Stimulated activated CD4-positive, alpha-beta T cell treated with anti-CD3 and anti-CD28 coated beads, Interleukin-12 subunit alpha, Interleukin-12 subunit beta, amount 100 ng/mL, for 4 hours (primary cell): ENCODE measurements at places on chromosomes 11 and 22.

GRCh38 chr22:41914611-41915034, 251 bp downstream of the SHISA8 start:
- no peak for DNase-seq

- DNase-seq = no peak
These were observed 2.5 kb upstream of the DNAL4 start for GRCh38 chr22:38796262-38796957.

GRCh38 chr11:33412241-33412640, 155.1 kb downstream of the HIPK3 start:
- DNase-seq = no peak

DNA sequence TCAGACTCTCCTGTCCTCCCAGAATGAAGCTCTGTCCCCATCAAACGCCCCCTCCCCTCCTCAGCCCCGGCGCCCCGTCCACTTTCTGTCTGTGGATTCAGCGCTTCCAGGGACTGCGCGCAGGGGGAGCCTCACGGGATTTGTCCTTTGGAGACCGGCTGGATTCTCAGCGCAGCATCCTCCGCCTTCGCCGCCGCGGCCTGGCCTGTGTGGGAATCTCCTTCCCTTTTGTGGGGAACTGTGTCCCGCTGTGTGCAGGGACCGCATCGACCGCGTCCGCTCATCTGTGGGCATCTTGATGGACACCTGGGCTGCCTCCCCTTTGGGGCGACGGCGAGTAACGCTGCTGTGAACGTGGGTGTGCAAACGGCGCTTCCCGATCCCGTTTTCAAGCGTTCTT, 1.1 kb upstream of the SCT start:
- no peak for DNase-seq

- no peak for DNase-seq
These were observed 22.2 kb upstream of the FGF19 start for GRCh38 chr11:69726019-69726418.

DNA sequence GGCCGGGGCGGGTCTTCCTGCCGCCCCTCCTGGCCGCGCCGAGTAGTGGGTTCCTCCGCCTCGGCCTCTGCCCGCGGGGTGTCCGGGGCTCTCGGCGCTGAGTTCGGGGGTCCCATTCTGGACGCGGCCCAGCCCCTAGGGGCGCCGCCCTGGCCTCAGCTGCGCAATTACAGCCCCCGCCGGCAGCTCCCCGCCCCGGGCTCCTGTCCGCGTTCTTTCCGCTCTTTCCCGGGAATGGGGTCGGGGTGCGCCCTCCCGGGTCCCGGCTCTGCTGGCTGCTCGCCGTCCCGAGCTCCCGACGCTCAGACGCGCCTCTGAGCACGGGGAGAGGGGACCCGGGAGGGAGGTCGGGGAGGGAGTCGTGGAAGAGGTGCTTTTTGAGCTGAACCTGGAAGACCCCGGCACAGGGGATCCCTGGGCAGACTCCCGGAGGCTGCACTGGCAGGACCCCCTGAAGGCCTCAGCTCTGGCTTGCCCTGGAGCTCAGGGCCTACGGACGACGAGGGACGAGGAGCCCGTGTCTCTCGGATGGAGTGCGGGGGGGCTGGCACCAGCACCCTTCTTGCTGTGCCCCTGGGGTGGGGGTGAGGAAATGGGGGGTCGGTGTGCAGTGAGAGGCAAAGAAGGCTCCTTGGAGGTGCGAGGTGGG, 558 bp downstream of the TSPAN4 start:
- no peak for DNase-seq

GRCh38 chr22:39317775-39318506, 1.5 kb downstream of the RPL3 start:
- no peak for DNase-seq

- no peak for DNase-seq
These were observed 49.9 kb downstream of the BIRC2 start for GRCh38 chr11:102396708-102397563.

DNA sequence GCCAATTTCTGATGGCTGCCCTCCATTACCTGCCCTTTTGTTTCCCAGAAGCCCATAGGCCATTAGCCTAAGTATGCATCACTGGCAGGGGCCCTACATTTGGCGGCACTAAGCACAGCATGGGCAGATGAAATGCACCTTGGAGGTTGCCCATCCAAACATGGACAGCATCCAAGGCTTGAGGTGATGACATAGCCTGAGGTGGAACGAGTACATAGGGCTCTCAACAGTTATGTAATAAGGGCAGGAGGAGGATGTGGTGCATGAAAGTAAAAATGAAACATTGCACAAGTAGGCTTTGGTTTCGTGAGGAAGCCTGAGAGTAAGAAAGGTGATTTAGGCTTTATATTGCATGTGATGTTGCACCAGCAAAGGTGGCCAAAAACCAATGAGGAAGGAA, 148.1 kb downstream of the FAM76B start:
- no peak for DNase-seq

- no peak for DNase-seq
These were observed 265.2 kb downstream of the KCNA4 start for GRCh38 chr11:29751618-29752017.

GRCh38 chr11:73866586-73866996, 10.1 kb downstream of the COA4 start:
- no peak for DNase-seq

DNA sequence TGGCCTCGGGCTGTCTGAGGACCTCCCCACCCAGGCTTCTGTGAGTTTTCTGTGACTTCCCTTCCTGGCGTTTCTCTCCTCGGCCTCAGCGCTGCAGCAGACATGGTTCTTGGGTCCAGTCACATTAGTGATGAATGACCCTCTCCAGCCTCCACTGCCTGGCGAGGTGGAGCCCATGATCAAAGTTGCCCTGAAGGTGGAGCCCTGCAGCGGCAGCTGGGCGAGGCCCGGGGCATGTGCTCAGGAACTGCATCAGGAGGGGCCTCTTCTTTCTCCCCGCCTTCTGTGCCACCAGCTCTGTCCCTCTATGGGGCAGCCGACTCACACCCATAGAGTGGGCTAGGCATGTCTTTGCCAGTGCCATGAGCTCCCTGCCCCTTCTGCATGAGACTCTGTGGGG, 1079.7 kb downstream of the TBC1D22A start:
- DNase-seq = no peak

DNA sequence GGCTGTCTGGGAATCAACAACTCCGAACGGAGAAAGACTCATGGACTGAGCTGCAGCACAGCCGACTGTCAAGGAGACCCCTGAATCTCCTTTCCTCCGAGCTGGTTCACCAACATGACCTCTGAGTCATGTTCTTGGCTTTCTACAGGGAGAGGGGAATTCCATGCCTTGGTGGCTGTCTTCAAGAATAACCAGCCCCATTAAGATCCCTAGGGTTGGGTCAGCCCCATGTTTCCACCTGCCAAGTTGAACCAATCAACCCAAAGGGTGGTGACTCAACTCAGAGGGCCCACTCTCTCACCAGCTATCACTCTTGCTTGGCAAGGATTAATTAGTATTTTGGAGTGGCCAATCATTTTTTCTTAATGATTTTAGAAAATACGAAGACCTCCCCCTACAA, 28.3 kb upstream of the IGSF22 start:
- DNase-seq = no peak

- DNase-seq = no peak
These were observed 6.0 kb upstream of the MAPK11 start for GRCh38 chr22:50276143-50276542.

GRCh38 chr22:29487426-29487986, 7.5 kb downstream of the NEFH start:
- no peak for DNase-seq

- no peak for DNase-seq
These were observed 3.9 kb downstream of the TNKS1BP1 start for GRCh38 chr11:57320719-57321387.

GRCh38 chr11:73939096-73939495, 11.7 kb upstream of the DNAJB13 start:
- no peak for DNase-seq

- DNase-seq = no peak
These were observed 2.6 kb upstream of the CHADL start for GRCh38 chr22:41243361-41243760.

GRCh38 chr11:1084561-1085439, 10.1 kb downstream of the MUC2 start:
- DNase-seq = no peak

DNA sequence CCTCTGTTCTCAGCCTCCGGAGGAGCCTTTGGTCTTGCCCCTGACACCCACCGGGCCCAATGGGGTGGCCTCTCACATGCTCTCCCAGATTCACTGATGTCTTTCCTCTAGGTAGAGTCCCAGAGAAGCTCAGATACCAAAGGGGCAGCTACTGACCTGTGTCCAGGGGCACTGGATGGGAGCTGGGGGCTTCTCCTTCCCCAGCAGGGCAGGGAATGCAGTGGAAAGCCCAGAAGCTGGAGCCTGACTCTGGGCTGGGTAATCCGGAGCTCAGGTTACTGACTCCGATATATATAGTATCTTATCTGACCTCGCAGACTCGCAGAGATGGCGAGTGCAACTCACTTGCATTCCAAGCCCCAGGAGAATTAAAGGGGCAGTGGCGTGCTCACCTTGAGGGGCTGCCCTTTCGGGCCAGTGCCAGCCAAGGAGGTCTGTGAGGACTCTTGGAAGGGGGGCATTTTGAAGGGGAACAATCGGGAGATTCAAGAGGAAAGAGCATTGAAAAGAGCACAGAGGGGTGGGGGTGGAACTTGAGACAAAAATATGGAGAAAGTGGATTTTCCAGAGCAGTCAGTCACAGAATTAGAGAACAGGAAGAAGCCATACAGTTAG, 2.5 kb downstream of the USP2 start:
- no peak for DNase-seq

GRCh38 chr11:102010776-102011494, 36.3 kb upstream of the CFAP300 start:
- no peak for DNase-seq

DNA sequence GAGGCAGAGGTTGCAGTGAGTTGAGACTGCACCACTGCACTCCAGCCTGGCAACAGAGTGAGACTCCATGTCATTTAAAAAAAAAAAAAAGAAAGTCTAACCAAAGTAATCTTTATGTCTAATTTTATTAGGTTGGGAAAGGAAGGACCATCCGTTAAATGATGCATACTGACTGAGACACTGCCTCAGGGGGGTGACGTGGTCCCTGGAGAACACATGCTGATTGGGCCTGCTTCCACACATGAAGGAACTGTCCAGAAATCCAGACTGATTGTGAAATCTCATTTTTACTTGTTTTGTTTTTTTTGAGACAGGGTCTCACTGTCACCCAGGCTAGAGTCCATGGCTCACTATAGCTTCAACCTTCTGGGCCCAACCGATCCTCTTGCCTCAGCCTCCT, 5.5 kb downstream of the SF3A1 start:
- no peak for DNase-seq

GRCh38 chr22:46806794-46807193, 44.3 kb downstream of the TBC1D22A start:
- DNase-seq = no peak

GRCh38 chr22:43148581-43148980, 2.8 kb upstream of the TSPO start:
- no peak for DNase-seq

- DNase-seq = no peak
These were observed 625 bp downstream of the RFPL2 start for GRCh38 chr22:32204040-32204855.

DNA sequence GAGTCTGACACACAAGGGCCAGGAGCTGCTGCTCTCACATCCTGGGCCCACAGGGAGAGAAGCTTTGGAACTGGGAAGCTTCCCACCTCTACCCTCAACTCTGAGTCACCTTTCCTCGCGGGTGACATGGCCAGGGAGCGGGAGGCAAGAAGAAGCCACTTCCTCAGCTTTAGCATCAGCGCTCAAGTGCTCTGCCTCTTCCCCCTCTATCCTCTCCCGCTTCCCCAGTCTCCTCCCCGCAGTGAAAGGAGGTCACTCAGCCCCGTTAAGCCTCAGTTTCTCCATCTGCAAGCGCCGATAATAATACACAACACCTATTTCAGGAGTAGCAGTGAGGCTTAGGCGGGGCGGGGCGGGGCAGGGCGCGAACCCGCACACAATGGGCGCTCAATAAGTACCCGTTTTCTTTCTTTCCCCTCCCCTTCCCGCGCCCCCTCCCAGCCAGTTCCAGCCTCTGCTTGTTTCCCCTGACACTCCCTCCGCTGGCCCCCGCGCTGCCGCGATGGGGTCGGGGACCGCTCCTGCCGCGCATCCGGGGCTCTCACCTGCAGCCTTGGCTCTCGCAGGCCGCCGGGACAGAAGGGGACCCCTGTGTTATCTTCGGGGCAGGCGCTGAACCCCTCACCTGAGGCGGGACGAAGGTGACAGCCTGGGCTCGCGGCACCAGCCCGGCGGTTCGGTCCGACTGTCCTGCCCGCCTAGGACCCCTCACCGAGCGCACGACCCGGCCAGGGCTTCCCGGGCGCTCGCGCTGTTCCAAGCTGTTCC, 892 bp downstream of the GDPD5 start:
- peak; percentile 25 for DNase-seq

GRCh38 chr22:20093418-20094196, 13.6 kb downstream of the DGCR8 start:
- no peak for DNase-seq

DNA sequence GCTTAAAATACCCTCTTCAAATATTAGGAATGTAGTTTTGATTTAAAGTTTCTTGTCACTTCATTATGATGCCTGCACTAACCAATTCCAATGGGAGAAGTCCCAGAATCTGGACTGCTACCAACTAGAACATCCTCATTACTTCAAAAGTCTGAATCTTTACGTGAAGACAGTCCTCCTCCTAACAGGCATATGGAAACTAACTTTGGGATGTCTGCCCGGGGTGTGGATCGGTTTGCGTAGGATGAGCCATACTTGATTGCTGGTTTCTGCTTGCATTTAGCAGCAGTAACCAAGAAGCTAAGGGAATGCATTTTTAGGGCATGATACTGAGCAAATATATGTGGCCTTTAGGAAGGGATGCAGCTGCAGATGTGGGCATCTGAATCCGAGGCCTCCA, 177.1 kb downstream of the LRRC4C start:
- DNase-seq = no peak

DNA sequence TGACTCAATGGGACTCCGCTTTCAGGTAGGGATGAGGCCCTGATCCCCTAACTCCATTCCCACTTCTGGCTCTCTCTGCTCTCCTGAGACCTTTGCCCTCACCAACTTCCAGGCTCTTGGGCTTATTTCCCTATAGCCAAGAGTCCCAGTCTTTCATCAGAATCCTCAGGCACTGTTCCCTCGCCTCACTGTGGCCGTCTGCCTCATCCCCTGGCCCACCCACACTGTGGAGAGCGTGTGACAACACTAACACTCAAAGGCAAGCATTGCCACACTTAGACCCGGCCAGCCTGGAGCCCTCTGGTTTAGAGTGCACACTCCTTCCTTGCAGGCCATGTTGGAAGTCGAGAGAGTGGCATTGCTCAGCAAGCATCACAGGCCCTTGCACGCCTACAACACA, 27.0 kb downstream of the SERPINH1 start:
- no peak for DNase-seq

DNA sequence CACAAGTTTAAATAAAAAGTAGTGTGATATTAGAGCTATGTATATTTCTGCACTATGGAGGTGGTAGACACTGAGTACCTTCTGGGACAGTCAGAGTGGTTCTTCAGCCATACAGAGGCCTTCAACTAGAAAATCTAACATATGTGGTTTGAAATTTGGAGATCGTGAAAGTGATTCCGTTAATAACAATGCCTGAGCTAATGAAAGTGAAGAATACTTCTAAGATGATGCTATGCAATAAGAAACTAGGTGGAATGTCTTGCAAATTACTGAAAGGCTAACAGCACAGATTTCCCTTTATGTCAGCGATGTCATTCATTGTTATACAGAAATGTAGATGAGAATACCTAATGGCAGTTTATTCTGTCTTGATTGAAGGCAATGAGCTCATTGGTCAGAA, 1984.7 kb upstream of the RAG2 start:
- no peak for DNase-seq
